ENCODE measurements at places on chromosomes 5 and 9.

DNA sequence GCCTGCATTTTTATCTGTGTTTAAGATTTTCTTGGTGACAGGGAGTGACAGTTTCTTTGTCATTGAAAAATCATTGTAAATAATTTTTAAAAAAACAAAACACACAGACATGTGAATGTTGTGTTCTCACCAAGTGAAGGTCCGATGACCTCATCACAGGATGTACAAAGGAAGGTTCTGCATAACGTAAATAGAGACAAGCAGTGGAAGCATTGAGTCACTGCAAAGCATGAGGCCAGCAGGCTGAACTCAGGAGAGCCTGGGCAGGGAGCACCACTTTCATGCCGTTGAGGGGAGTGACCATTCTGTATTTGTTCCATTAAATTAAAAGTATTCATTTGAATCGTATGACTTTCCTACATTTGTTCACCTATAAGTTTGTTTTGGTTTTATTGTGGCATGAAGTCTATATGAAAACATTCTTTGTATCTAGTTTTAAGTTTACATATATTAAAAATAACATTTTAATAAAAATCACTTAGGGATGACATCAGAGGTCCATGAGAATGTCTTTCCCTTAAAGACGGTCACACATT is 70.4 kb upstream of the TLE1 start:
- no peak for DNase-seq

DNA sequence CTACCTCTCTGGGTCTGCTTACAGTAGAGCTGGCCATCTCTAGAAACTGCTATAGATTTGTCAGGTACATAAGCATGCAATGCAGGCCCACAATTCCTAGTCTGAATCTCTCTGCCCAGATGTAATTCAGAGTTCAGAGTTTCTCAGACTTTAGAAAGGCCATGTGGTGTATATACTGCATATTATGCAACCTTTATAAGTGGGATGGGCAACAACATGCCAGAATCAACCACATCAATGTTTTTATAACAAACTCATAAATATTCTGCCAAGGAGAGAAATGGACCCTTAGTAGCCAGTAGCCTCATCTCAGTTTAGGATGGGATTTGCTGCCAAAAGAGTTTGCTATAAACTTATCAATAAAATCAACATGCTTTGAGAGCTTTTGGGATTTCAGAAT is 78.8 kb downstream of the SLC1A1 start:
- DNase-seq: no peak

- no peak for DNase-seq
Observed at GRCh38 chr5:141672841-141673813, 8.9 kb downstream of the ARAP3 start.

DNA sequence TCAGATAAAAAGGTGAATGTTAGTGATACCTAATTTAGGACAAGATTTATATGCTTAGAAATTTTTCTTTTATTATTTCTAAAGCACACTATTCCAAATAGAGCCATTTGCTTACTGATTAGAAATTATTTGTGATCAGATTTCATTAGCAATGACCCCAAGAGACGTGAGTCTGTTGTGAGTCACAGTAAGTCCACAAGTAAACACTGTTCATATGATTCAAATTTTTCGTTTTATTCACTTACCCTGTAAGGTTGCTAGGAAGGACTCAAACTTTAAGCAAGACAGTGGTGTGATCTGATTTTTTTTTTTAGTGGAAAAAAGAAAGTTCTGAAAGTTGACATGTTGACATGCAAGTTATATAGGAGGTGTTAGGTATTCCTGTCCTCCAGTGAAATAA is 1.2 kb downstream of the CARD6 start:
- DNase-seq: no peak

GRCh38 chr9:95482621-95483020 is 34.1 kb downstream of the PTCH1 start:
- DNase-seq: no peak

DNA sequence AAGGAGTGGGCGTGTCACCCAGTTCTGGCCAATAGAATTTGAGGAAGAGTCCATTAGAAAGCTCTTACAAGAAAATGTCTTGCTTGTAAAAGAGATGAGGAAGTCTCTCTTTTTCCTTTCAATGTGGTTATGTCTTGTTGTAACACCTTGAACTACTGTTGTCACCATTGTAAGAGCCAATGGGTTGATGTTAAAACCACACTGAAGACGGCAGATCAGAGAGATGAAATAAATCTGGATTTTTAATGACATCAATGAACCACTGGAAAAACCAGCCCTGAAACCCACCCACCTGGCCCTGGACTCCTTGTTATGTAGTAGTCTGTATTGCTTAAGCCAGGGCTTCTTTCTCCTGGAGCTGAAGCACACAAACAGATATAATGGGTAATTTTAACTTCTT is 83.8 kb upstream of the ERCC6L2 start:
- DNase-seq: no peak

DNA sequence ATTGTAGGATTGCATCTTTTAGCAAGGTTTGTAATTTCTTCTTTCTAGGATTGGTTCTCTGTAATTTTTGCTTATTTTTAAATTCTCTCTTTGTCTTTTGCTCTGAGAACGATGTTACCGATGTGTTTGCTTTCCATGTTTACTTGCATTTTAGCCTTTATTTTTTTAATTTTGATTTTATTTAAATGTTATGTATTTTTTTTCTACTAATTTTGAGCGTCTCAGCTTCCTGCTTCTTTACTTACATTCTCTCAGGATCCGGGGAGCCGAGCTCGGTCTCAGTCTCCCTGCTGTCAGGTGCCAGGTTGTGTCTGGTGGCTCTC is 20.9 kb downstream of the ANXA2R start:
- DNase-seq: no peak
